ENCODE measurements at places on chromosomes 12 and 14.

- DNase-seq = no peak
Observed at GRCh38 chr14:54901380-54902142, 1.1 kb downstream of the GCH1 start.

DNA sequence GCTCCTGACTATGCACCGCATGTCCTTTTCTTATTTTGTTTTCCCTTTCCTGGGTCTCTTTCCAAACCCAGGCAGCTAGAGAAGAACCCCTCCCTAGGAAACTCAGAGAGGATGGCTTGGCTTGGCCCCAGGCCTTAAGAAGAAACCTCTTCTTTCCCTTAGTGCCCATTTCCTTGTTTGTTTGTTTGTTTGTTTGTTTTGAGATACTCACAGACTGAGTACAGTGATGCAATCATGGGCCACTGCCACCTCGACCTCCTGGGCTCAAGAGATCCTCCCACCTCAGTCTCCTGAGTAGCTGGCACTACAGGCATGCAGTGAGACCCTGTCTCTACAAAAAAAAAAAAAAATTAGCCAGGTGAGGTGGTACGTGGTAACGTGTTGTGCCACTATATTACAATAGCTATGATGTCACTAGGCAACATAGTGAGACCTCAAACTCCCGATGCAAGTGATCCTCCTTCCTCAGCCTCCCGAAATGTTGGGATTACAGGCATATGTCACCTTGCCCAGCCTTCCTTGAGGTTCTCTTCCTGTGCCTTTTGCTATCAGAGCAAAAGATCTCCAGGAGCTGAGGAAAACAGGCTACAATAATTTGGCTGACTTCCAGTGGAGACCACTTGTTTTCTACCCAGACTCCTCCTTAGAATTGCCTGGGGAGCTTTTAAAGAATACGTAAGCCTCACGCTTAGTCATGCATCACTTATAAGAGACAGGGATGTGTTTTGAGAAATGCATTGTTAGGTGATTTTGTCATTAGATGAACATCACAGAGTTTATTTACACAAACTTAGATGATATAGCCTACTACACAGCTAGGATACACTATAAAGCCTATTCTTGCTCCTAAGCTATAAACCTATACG, 34.5 kb upstream of the LGALS3 start:
- DNase-seq = no peak

- DNase-seq = no peak
Observed at GRCh38 chr12:12941450-12942350, 10.3 kb downstream of the GPRC5D start.

- no peak for DNase-seq
Observed at GRCh38 chr12:81558031-81558430, 201.1 kb downstream of the PPFIA2 start.

DNA sequence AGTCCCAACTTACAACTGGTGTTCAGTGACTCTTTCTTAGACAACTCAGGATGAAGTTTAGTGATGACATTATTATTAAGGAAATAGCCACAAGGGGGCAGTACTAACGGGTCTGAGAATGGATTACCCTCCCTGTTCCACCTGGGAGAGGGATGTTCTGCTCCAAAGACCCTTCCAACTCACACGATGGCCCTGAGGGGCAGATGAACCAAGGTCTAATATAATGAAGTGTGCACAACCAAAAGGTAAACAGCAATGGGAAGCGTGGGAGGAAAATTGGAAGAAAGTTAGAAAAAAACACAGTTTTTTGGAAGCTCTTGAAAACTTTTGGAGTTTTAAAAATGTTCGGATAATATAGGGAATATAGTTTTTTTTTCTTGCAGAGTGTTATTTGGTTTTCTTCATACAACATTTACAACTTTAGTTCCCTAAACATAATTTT, 24.0 kb downstream of the FGF6 start:
- peak; percentile 28 for DNase-seq

- DNase-seq = no peak
Observed at GRCh38 chr14:76810953-76811400, 1.7 kb downstream of the ANGEL1 start.

- DNase-seq = no peak
Observed at GRCh38 chr12:46388427-46389021, 16.0 kb upstream of the SLC38A2 start.

DNA sequence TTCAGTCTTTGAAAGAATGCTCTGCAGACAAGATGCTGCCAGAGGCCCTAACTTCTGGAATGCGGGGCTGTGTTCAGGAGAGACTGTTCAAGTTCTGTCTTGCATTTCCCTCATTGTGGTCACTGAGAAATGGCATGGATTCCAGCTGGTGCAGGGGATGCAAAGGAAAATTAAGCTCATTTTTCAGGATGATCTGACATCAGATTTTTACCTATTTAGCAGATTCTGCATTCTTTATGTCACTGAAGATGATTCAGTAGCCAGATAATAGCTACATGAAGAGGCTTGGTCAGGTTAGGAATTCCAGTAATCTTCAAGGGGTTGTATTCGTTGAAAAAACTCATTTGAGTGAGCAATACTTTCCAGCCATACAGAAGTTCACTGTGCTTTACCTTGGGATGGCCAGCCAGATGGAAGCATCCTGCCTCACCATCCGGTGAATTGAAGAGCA, 16.1 kb upstream of the MFAP5 start:
- DNase-seq = no peak

DNA sequence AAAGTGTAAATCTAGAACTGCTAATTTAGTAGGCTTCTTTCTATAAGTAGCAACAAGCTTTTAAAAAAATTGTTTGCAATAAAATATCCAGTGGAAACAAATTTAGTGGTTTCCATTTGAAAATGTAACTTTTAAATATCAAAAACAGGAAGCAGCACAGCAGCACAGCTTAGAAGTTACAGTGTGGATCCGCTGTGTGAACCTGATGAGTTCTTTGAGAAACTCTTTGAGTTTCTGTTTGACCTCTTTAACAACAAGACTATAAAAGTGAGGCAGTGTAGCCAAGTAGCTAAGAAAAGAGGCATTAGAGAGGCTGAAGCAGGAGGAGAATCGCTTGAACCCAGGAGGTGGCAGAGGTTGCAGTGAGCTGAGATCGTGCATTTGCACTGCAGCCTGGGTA, 178.3 kb downstream of the NAV3 start:
- DNase-seq = no peak

GRCh38 chr12:1830981-1831963, 10.9 kb downstream of the LRTM2 start:
- no peak for DNase-seq

- no peak for DNase-seq
Observed at GRCh38 chr12:72141381-72141780, 130.8 kb upstream of the TRHDE start.

DNA sequence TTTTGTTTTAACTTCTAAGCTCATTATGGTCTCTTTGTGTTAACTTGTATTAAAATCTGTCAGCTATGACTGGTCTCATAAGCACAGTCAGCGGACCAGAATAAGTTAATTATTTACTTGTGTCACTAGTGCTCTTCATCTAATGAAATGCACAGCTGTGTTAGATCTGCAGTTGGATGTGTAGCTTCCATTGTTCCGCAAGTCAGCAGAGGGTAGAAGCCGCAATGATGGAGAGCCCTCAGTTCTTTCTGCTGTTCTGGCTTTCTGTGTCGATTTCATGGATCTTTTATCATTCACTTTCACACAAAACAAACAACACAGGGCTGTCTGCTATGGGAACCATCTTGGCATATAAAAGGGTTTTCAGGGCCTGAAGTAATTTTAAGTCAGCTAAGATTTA, 89.3 kb upstream of the RFX4 start:
- no peak for DNase-seq

DNA sequence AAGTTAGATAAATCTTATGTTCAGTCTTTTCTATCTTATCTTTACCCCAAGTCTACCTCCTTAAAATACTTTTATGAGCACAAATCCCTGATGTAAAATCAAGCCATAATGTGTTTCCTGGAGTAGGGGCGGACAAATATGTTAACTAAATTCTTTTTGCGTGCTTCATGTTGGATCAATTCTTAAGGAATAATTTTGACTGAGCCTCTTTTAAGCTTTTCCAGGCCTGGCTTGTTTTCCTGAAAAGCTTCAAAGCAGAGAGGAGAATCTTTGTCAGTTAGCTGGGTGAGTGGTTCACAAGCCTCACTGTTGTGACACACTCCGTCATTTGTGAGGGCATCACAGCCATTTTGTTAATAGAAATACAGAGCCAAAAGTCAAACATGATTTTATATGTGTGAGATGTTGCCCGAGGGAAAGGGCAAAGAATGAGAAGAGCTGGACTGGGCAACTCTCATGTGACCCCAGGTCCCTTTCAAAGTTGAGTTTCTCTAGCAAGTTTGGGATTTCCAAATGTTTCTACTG, 468.9 kb downstream of the RGS6 start:
- DNase-seq = no peak

GRCh38 chr12:72072592-72073212, 134.1 kb downstream of the TPH2 start:
- DNase-seq = no peak

GRCh38 chr12:58361056-58361455, 419.7 kb downstream of the ATP23 start:
- no peak for DNase-seq

DNA sequence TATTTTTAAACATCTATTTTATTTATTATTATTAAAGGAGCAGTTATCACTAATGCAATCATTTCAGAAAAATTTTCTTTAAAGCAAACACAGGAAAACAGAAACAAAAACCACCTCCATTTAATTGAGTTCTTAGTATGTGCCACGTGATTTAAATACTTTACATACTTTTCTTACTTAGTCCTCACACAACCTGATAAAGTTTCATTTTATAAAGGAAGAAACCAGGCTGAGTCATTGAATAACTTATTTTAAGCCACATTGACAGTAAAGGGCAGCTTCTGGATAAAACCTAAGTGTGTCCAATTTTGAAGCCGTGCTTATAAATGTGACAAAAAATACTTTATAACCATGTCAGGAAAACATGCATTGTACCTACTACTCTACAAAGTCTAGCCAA, 57.1 kb upstream of the PCED1B start:
- no peak for DNase-seq

- DNase-seq = no peak
Observed at GRCh38 chr12:3142386-3142785, 65.2 kb downstream of the TSPAN9 start.

GRCh38 chr12:15672671-15673270, 116.4 kb downstream of the EPS8 start:
- no peak for DNase-seq

DNA sequence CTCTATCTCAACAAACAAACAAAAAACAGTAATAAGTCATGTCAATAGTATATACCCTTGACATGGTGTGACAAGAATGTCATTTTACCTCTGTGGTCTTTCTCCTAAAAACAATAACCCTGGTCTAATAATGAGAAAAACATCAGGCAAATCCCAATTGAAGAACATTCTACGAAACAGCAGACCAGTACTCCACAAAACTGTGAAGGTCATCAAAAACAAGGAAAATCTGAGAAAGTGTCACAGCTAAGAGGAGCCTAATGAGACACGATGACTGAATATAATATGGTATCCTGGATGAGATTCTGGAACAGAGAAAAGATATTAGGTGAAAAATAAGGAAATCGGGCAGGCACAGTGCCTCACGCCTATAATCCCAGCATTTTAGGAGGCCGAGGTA, 5.6 kb upstream of the COCH start:
- no peak for DNase-seq

- DNase-seq = no peak
Observed at GRCh38 chr12:42859612-42860011, 270.1 kb upstream of the PRICKLE1 start.

- DNase-seq = no peak
Observed at GRCh38 chr12:18340786-18341185, 79.5 kb downstream of the PIK3C2G start.

DNA sequence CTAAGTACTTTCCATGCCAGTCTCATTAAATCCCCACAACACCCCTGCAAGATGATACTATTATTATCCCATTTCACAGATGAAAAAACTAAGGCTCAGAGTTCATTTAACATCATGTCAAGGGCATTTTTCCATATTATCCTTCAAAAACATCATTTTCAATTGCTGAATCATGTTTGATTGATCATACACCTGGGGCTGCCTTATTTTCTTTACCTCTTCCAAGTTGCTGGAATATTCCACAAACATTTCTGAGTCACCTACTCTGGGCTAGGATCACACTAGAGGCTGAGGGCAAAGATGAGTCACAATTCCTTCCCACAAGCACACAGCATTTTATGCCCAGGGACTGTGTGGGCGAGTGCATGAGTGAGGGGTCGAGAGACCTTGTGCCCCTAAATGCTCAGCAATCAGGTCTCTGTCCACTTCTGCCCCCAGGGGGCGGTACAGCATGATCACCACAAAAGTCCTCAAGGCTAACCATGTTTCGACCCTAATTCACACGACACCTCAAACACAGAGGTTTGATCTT, 14.1 kb upstream of the TMEM119 start:
- peak; percentile 53 for DNase-seq

GRCh38 chr12:120830052-120830940, 73.9 kb downstream of the SPPL3 start:
- DNase-seq = no peak

DNA sequence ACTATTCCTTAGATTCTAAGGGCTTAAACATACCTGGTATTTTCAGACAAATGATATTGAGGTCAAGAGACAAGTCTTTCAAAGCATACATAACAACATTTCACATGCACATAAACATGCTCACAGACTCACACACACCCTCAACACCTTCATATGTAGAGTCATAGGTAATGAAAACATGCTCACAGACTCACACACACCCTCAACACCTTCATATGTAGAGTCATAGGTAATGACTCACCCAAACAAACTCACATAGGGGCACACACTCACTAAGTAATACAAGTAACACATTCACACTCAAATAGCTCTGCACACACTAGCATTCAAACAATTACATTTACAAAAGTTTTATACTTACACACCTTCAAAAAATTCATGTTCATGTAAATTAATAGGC, 975.5 kb downstream of the TMEM121 start:
- no peak for DNase-seq

DNA sequence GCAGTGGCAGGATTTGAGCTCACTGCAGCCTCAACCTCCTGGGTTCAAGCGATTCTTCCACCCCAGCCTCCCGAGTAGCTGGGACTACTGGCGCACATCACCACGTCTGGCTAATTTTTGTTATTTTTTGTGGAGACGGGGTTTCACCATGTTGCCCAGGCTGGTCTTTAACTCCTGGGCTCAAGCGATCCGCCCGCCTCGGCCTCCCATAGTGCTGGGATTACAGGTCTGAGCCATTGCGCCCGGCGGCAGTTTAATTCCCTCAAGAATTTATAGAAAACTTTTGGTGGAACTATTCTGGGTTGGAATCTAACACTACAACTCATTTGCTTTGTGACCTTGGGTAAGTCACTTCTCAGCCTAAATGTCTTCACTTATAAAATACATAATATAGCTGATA, 1.8 kb upstream of the SP1 start:
- DNase-seq = no peak

GRCh38 chr12:6336889-6337853, 4.7 kb downstream of the TNFRSF1A start:
- DNase-seq = peak; percentile 55

- DNase-seq = no peak
Observed at GRCh38 chr12:89038831-89039512, 313.3 kb downstream of the DUSP6 start.

DNA sequence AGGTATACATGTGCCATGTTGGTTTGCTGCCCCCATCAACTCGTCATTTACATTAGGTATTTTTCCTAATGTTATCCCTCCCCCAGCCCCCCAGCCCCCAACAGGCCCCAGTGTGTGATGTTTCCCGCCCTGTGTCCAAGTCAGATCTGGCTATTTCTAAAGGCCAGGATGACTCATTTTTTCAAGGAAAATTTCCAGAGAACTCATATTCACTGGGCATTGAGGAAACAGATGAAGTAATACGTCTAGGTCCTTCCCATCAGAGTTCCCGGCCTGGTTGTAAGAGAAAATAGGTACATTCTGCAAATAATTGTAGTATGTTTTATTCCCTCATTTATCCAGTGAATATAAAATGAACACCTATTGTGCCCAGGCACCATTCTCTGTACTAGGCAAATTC, 345.2 kb downstream of the BCL11B start:
- no peak for DNase-seq
